Femur (tissue), 1 donor: ENCODE measurements at places on chromosomes 16 and 17.

GRCh38 chr17:2237521-2237921 is 66.1 kb downstream of the SMG6 start:
- peak; percentile 61 for DNase-seq

GRCh38 chr16:28089205-28089991 is 25.9 kb upstream of the GSG1L start:
- DNase-seq = no peak

GRCh38 chr17:4641297-4642195 is at the start of gene ALOX15:
Gene ALOX15, minus strand, starts transcription at chr17:4641678. Its CDS starts 27 bp downstream, at chr17:4641651.
- DNase-seq = no peak

DNA sequence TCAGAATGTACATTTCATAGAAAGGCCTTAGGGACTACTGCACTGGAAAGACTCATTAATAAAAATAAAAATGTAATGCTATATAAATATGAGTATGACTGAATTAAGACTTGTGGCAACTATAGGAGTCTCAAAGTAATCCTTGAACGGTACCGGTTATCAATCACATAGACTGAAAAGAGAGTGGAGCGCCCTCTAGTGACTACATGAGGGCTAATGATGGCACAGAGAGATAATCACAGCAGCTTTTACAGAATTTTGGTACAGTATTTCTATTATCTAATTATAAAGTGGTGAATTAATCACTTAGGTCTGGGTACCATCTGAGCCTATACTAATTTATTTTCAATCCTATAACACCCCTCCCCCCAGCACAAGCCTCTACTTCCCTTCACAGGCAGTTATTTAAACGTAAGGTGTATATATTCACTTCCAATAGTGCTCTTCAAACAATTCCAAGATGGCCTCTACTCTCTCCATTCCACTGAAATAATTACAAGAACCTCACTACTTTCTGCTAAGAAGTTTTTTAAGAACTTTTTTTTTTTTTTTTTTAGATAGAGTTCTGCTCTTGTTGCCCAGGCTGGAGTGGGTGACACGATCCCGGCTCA is 40.7 kb upstream of the ANKFY1 start:
- DNase-seq = no peak

GRCh38 chr17:550463-551180 is 164.0 kb downstream of the VPS53 start:
- no peak for DNase-seq

GRCh38 chr17:21037117-21037803 is 5.6 kb downstream of the USP22 start:
- DNase-seq = no peak
